ENCODE measurements at places on chromosomes 16 and 17.

- no peak for DNase-seq
Measured at GRCh38 chr16:383326-384051, 1.7 kb upstream of the PGAP6 start.

- no peak for DNase-seq
Measured at GRCh38 chr16:2487903-2488531, 13.1 kb downstream of the TBC1D24 start.

GRCh38 chr16:69345923-69346322, 5.7 kb downstream of the TMED6 start:
- DNase-seq, result no peak

GRCh38 chr17:49848739-49849138, 870 bp upstream of the TAC4 start:
- DNase-seq, result no peak

- peak; percentile 96 for DNase-seq
Measured at GRCh38 chr17:2396568-2397246, 4.2 kb downstream of the MNT start.

GRCh38 chr17:37570527-37571093, 38.6 kb downstream of the SYNRG start:
- peak; percentile 76 for DNase-seq

- no peak for DNase-seq
Measured at GRCh38 chr16:22217890-22218730, 12.0 kb downstream of the EEF2K start.

GRCh38 chr17:43553573-43553972, 7.4 kb upstream of the ETV4 start:
- no peak for DNase-seq

DNA sequence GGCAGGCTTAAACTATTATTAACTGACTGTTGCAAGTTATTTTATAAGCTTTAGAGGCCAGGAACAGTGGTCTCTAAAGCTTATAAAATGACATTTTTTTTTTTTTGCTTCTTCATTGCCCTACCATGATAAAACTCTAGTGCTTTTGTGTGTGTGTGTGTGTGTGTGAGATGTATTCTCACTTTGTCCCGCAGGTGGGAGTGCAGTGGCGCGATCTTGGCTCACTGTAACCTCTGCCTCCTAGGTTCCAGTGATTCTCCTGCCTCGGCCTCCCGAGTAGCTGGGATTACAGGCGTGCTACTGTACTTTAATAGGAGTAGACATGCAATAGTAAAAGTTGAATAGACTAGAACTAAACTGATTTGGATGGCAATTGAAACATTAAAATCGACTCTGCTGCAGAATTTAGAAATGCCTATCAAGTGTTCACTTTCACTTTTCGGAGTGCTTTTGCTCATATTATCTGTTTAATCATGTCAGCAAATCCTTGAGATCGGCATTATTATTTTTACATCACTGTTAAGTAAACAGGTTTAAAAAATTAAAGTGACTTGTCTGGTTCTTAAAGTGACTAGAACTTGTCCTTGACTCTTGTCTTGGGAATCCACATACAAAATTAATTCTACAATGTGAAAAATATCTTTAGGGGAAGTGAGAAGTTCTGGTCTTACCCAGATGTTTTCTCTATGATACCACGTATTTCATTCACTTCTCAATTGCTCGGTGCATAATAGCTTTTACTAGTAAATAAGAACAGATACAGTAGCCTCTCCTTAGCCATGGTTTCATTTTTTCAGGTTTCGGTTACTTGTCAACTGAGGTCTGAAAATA, 8.4 kb upstream of the PCTP start:
- no peak for DNase-seq

- no peak for DNase-seq
Measured at GRCh38 chr17:8806926-8807550, 7.9 kb upstream of the MFSD6L start.

DNA sequence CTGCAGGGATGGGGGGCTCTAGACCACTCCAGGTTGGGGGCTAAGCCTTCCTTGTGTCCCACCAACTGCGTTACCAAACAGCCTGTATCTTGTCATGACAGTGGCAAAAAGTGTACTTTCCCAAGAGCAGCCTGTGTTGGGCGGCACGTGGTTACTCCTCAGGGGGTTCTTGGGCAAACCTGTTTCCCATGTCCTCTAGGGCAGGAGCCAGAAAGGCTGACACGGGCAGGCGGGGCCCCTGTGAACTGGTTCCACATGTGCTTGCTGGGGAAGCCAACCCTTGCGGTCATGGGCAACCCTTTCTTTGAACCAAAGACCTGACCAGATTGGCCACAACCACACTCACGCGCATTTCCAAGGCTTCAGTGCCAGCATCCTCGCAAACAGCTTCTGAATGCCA, 228.5 kb downstream of the RBFOX3 start:
- no peak for DNase-seq

GRCh38 chr16:57285379-57285778, 907 bp upstream of the PLLP start:
- no peak for DNase-seq

DNA sequence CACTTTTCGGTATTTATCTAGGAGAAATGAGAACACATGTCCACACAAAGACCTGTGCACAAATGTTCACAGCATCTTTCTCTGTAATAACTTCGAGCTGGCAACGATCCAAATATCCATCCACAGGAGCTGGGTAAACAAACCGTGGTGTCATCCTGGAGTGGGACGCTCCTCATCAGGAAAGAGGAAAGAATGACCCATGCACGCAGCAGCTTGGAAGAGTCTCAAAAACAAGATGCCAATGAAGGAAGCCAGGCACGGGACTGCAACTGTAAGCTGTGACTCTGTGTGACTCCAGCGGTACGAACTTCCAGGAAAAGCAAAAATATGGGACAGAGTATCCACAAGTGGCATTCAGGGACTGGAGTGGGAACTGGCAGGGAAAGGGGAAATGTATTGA, 36.7 kb upstream of the CIBAR2 start:
- peak; percentile 57 for DNase-seq

- DNase-seq, result no peak
Measured at GRCh38 chr17:77838748-77839697, 119.5 kb upstream of the TNRC6C start.

- peak; percentile 83 for DNase-seq
Measured at GRCh38 chr17:60600490-60601446, 775 bp downstream of the PPM1D start.

DNA sequence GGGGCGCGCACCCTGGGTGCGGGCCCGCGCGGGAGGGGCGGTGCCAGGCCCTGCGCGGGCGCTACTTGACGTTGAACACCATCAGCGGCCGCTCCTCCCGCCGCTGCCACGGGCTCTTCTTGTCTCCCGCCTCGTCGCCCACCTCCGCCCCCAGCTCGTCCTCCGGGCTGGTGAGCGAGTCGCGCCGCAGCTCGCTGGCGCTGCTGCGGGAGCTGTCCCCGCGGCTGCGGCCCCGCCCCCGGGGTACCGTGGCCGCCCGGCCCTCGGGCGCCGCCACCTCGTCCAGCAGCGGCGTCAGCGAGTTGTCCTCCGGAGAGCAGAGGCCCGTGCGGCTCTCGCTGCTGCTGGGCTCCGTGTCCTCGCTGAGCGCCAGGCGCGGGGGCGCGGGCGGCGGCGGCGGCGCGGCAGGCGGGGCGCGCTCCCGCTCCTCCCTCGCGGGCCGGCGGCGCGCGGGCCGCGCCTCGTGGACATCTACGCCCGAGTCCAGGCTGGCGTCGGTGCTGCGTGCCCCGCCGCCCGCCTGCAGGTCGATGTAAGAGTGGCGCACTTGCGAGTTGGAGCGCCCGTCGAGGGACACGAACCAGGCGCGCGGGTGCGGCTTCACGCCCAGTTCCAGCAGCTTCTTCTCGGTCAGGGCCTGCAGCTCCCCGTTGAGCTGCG, 8.7 kb downstream of the GRN start:
- DNase-seq, result no peak

GRCh38 chr16:31380201-31380600, 12.9 kb upstream of the ITGAD start:
- no peak for DNase-seq

- no peak for DNase-seq
Measured at GRCh38 chr17:47837401-47838039, 3.6 kb downstream of the SCRN2 start.

GRCh38 chr17:67700037-67700724, 17.6 kb upstream of the NOL11 start:
- DNase-seq, result no peak

- no peak for DNase-seq
Measured at GRCh38 chr17:47716375-47716774, 16.7 kb upstream of the TBX21 start.

DNA sequence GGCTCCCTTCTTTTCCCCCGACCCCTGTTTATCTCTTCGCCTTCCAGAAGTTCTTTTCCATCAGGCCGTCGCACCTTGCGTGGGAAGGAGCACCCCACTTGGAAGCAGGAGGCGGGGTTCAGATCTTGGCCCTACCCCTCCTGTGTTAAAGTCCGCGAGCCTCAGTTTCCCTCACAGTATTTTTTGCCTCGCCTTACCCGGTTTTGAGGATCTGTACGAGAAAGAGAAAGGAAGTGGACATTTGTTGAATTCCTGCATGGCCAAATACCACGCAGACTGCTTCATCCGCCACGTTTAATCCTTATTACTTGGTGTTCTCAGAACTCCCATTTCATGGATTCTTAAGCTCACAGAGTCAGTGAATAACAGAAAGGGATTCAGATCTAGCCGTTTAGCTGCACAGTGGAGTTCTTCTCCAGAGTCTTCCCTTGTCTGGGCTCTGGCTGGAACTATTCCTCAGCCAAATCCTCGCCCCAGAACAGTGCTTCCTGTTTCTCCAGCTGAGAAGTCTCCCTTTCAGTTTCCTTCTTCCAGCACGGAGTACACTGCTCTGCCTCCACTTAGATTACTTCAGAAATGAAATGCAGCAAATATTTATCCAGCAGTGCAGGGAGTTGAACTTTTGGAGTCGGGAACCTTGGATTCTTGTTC, 590 bp downstream of the TMEM219 start:
- DNase-seq, result peak; percentile 7

GRCh38 chr16:80337786-80338185, 203.0 kb upstream of the DYNLRB2 start:
- no peak for DNase-seq

DNA sequence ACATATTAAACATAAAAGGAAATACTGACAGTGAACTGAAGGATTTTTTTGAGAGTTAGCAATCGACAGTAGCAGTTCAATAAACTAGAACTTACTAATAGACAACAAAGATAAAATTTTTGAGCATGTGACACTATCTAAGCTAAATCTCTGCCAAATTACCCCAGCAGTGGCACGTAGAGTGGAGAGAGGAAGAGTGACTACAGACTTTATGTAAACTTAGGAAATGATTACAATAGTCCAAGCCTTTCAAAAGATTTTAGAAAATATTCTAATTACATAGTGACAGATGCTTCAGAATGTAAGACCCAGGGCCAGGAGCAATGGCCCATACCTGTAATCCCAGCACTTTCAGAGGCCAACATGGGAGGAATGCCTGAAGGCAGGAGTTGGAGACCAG, 52.4 kb downstream of the CFDP1 start:
- DNase-seq, result peak; percentile 59

DNA sequence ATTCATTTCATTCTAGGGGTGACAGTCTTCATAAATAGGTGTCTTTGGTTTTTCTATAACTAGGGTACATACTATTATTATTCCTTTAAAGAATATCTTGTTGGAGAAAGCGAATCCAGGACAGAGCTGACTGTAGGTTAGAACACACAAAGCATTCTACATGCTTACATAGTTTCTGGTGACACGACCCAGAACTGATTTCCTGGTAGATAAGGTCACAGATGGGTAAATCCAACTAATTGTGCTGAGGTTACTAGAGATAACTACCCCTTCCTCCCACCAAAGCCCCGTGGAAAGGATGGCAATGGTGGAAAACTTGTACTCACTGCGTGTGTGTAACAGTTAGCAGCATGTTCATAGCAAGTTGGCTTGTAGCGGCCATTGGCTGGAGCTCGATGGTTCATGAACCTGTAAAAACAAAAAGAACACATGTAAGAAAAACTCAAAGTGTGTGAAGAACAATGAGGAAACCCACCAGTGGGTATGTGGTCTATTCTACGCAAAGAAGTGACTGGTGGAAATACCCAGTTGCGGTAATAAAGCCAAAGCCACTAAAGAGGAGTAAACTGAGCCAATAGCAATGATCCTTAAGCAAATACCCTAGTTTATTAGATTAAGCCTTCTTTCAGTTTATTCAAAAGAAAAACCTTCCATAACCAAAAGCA, 7.7 kb downstream of the MMD start:
- no peak for DNase-seq

- peak; percentile 57 for DNase-seq
Measured at GRCh38 chr16:2912330-2913199, 834 bp downstream of the FLYWCH1 start.

DNA sequence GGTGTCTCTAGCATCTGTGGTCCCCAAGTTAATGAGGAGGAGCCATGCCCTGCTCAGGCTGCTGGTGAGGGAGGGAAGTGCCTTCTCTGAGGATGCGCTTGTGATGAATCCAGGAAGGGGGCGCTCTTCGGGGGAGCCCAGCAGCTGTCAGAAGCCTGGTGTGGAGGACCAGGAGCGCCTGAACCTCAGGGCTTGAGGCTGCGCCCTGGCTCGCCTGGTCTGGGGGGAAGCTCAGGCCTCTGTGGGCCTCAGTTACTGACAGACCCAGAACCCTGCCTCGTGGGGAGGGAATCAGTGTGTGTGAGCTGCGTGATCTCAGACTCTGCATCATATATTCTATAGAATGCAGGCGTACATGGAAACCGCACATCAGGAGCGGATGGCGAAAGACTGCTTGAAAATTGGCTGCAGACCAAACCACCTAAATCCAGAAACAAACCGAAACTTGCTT, 126.1 kb downstream of the SEC14L1 start:
- DNase-seq, result no peak

DNA sequence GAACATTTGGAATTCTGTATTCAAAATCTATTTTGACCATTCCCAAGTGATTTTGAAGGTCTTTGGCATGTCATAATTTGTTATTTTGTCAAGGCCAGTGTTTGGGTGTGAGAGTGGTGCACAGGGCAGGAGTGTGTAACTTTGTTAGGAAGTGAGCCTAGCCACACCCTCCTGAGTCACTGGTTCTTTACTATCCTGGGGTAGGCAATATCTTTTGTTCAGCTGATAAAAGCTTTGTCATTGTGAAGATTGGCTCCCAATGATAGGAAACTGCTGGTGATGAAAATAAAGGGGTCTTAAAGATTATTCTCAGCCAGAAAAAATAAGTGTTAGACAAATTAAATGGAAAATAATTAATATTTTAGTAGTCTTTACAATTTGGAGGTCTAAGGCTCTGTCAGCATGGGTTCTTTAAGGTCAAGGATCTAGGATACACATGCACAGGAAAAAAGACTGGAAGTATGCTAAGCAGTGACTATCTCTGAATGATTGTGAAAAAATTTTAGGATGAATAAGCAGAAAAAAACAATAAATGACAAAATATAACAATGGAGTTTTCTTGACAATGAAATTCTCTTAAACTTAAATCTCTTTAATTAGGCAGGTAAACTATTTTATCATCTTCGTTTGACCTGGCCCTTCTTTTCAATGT, 5.1 kb downstream of the UBN1 start:
- no peak for DNase-seq

GRCh38 chr16:19377864-19378263, 39.8 kb upstream of the TMC5 start:
- DNase-seq, result no peak

- DNase-seq, result peak; percentile 30
Measured at GRCh38 chr17:57138956-57139576, 54.0 kb downstream of the AKAP1 start.

Data from HFFc6 (cell line).